ENCODE measurements at places on chromosomes 13 and 19.

GRCh38 chr19:50896591-50897190 lies 14.5 kb downstream of the KLK4 start:
- DNase-seq = no peak

DNA sequence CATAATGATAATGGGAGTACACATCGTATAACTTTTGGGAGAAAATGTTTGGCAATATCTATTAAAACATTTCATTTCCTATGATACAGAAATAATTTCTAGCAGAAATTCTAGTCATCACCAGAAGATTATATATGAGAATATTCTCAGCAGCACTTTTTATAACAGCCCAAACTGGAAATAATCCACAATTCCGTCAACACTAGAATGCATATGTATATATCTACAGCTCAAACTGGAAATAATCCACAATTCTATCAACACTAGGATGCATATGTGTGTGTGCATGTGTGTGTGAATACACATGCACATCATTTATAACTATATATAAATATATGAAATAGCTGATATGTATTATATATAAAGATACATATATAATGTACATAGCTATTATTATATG lies 408.0 kb upstream of the KLHL1 start:
- DNase-seq = no peak

DNA sequence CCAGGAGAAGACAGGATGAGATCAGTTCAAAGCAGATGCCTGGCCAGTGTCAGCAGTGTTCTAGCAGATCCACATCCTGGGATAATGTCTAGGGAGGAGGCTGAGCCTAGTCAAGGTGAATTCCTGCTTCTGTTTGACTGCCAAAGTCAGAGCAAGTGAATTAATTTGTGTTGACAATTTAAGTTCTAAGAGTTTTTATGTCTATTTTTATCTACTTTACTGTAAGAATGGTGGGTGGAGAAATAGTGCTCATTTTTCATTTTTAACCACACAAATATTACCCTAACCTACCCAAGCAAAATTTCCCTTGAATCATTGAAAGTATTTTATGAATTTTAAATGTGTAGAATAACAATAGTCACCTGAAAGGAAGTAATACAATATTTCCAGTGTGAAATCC lies 207.6 kb upstream of the SLC10A2 start:
- no peak for DNase-seq

GRCh38 chr19:47414469-47414868 lies 4.9 kb downstream of the MEIS3 start:
- DNase-seq = no peak

DNA sequence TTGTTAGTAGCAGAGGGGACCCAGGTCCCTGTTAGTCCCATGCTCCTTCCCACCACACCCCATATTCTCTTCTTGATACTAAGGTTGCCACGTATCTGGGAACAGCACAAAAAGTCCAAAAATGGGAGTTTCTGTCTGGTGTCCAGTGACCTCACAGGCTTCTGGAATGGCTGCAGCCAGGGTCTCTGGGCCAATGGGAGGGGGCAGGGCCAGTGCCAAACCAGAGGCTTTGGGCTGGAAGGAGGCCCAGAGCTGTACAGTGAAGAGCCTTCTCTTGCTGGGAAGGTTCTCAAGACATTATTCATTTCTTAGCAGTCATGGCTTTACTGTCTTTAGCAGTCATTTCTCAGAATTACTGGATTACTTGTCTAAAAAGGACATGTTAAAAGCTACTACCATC lies 119.2 kb downstream of the FRY start:
- DNase-seq = no peak

DNA sequence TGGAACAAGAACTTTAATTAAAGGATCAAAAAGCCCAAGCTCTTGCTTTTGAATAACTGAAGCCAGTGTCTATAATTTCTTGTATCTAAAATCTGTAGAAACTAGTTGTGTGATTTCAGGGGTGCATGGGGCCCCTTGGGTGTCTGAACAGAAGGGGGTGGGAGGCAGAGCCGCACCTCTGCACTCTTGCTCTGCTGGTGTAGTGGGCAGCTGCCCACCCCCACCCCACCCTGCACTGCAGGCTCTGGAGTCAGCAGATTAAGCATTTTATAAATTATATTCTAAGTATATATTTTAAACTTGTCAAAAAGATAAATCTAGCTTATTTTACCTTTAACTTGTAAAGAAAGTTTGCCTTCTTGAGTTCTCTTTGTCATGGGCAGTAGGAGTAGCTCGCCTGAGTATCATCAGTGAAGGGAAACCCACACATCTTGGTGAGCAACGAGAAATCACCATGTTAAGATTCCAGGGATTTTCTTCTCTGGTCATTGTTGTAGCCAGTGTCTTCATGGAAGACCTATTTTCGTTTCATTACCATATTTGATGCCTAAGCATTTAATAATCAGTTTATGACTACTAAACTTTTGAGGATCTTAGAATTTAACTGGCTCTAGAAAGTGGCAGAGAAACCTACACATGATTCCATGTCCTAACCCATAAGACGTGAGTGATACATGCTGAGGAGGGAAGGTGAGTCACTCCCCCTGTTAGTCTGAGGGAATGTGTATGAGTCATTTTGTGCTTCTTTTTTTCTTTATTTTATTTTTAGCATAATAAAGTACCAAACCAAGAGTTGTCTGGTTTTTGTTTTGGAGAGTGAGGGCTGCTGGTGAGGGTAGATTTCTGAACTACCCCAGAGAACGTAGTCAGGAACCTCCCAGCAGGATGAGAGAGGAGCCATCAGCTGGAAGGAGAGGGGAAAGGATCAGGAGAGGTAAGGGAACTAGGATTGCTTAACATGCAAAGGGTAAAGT lies 7.7 kb downstream of the UBE2L5 start:
- no peak for DNase-seq

DNA sequence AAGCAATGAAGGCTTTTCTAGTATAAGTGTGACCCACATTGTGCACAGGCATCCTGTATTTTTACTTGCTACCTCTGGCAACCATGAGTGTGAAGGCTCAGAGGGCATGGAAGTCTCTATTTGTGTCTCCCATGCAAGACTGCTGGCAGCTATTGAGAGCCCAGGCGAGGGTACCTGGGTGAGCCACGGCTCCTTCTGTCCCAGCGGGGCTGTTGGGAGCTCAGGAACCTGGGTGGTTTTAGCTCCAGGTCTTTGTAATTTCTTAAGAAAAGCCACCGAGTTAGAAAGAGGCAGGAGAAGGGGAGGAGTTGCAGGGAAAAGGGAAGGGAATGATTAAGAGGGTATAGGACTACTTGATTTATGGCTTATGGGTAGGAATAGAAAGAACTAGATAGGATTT lies 190.4 kb upstream of the SOX1 start:
- DNase-seq = no peak

GRCh38 chr19:3198901-3199700 lies 13.4 kb downstream of the NCLN start:
- no peak for DNase-seq

GRCh38 chr13:71217827-71218226 lies 649.2 kb downstream of the DACH1 start:
- no peak for DNase-seq

DNA sequence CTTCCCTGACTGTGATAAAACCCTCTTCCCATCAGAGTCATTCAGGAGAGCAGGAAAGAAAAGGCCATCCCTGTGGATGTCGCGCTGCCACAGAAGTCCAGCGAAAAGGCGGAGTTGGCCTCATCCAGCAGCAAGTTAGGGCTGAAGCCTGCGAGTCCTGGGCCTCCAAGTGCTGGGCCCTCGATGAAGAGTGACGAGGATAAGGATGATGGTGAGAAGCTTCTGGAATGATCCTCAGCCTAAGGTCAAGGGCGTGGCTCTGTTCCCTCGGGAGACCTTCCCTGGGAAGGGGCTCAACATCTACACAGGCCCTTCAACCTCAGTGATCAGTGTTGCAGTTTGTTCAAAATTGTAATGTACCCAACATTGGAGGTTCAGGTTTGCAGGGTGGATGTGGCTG lies 22.3 kb downstream of the TEX29 start:
- DNase-seq = no peak

GRCh38 chr19:8045872-8046568 lies 6.5 kb upstream of the CCL25 start:
- DNase-seq = no peak
